CD14-positive monocyte (primary cell): ENCODE measurements at places on chromosomes 12 and 14.

- DNase-seq: no peak
- H3K4me1 ChIP-seq: no peaks in the 10 kb centered on the region
- H3K27ac ChIP-seq: no peak overlapping the region
- H3K36me3 ChIP-seq: no peaks in the 10 kb centered on the region
- H3K27me3 ChIP-seq: no peaks in the 10 kb centered on the region
These were observed 149.4 kb downstream of the METTL25 start for GRCh38 chr12:82507686-82508085.

GRCh38 chr14:105883066-105884005 is 357.0 kb downstream of the TMEM121 start:
- DNase-seq: no peak
- no peak overlapping the region for H3K4me3 ChIP-seq
- no peak overlapping the region for H3K27ac ChIP-seq
- no peaks in the 10 kb centered on the region for H3K36me3 ChIP-seq

DNA sequence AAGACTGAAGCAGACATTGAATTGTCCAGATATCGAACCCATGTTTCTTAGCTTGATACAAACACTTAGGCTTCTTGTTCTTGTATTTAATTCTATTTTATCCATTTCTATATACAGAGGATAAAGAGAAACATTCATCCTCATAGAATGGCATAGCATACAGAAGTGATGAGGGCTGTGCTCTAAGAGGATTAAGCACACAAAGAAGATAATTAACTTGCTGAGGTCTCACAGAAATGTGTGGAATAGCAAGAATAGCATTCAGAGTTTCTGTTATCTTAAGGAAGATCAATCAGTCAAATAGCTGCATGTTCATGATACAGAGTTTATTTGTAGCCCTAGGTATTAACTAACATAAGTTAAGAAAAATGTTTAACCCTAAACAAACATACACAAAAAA is 27.3 kb upstream of the STRAP start:
- H3K4me1 ChIP-seq: no peaks in the 10 kb centered on the region
- DNase-seq: no peak
- no peaks in the 10 kb centered on the region for H3K27me3 ChIP-seq
- H3K36me3 ChIP-seq: no peaks in the 10 kb centered on the region
- no peak overlapping the region for H3K4me3 ChIP-seq

DNA sequence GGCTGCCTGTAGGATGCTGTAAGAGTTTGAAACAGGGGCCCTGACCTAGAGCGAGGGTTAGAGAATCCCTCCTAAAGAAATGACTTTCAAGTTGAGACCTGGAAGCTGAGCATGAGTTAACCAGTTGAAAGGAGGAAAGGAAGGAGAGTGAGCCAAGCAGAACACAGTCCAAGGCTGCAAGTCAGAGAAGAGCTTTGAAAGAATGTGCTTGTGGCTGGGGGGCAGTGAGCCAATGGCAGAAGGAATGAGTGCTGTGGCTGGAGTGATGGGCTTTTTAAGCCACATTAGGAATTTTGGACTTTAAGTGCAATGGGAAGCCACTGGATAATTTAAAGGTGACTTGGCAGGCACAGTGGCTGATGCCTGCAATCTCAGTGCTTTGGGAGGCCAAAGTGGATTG is 18.1 kb downstream of the CDKN1B start:
- no peaks in the 10 kb centered on the region for H3K27me3 ChIP-seq
- H3K36me3 ChIP-seq: no peaks in the 10 kb centered on the region
- H3K27ac ChIP-seq: no peak overlapping the region
- H3K4me3 ChIP-seq: no peak overlapping the region

DNA sequence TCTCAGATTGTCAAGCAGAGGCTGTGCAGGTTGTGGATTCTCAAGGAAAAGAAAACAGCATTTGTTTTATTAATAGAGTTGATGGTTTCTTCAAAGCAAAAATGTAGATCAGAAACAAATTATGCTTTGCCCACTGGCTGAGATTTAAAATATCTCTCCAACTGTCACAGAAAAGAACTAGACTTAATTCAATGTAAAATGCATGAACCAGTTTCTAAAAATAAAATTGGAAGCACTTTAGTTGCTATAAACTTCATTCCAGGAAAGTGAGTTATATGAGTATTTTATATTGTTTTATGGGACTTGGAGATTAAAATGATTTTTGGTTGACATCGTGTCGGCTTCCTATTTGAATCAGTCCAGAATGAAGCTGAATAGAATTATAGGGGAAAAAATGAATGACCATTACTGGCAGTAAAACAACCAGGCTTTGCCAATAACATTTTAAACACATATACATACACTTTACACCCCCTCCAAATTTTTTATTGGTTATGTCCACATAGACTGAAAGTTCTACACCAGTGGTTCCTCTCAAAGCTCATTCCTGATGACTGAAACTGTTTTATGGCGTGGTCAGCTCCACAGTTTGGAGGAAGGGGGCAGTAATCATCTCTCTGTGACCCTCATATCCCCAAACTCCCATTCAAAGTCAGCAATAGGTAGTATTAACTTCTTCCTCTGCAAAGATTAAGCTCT is 55.5 kb upstream of the DAAM1 start:
- H3K36me3 ChIP-seq: no peaks in the 10 kb centered on the region
- H3K27ac ChIP-seq: no peak overlapping the region
- DNase-seq: no peak
- no peaks in the 10 kb centered on the region for H3K27me3 ChIP-seq

DNA sequence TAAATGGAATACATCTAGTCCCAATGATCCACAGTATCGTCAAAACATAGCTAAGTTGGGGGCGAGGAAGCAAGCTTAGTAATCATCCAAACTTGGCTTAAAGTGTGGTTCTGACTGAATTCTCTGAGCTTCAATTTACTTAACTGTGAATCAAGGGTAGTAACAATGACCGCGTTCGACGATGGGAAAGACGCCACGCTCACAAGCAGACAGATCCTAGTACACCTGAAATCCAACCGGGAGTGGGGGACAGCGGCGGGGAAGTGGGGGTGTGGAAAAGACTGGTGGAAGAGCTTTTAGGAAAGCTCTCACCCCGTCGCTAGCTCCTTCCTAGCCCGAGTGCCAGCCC is 433 bp downstream of the COX16 start:
- peak overlapping the region; percentile 88 for H3K27ac ChIP-seq
- peaks cover 18% of the 10 kb centered on the region for H3K4me1 ChIP-seq
- DNase-seq: no peak
- peaks cover 13% of the 10 kb centered on the region for H3K27me3 ChIP-seq

- H3K27me3 ChIP-seq: no peaks in the 10 kb centered on the region
- no peaks in the 10 kb centered on the region for H3K4me1 ChIP-seq
- no peak overlapping the region for H3K4me3 ChIP-seq
- H3K27ac ChIP-seq: no peak overlapping the region
- H3K36me3 ChIP-seq: no peaks in the 10 kb centered on the region
These were observed 44.2 kb upstream of the DDX11 start for GRCh38 chr12:31029468-31029867.

DNA sequence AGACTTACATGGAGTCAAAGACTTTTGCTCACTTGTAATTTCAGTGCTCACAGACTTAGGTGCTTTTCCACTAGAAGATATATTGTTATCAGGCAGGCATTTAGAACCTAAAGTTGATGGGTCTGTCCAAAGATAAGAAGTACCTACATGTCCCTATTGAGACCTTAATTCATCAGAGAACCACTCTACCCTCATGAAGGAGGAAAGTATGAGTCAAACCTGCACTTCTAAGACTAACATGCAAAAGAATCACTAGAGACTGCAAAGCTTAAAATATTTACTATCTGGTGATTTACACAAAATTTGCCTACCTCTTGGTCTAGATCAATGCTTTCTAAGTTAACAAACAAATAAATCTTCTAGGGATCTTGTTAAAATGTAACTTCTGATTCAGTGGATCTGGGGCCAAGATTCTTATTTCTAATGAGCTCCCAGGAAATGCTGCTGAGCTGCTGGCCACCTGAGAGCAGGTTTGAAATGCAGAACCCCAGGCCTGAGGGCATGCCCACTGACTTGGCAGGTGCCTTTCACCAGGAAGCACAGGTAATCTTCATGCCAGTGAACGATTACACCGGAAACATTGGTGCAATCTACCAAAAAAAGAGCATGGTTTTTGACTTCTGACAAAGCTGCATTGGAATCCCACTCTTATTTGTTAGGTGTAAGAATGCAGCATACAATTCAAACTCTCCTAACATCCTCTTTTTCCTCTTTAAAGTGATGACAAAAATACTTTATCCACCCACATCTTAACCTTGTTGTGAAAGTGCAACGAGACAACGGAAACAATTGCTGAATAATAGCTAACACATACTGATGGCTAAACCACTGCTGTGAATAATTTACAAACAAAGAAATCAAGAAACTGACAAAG is 214.2 kb downstream of the ADAMTS20 start:
- no peak overlapping the region for H3K4me3 ChIP-seq
- H3K27ac ChIP-seq: no peak overlapping the region
- no peaks in the 10 kb centered on the region for H3K27me3 ChIP-seq
- H3K36me3 ChIP-seq: no peaks in the 10 kb centered on the region

- peaks cover 12% of the 10 kb centered on the region for H3K4me1 ChIP-seq
- no peaks in the 10 kb centered on the region for H3K27me3 ChIP-seq
- H3K4me3 ChIP-seq: no peak overlapping the region
These were observed 131.7 kb upstream of the ATP2B1 start for GRCh38 chr12:89840162-89840922.

GRCh38 chr12:62032870-62033269 is 227.3 kb upstream of the USP15 start:
- no peaks in the 10 kb centered on the region for H3K27me3 ChIP-seq
- H3K4me3 ChIP-seq: no peak overlapping the region
- H3K27ac ChIP-seq: no peak overlapping the region
- no peak for DNase-seq

GRCh38 chr12:32005496-32006125 is 46.4 kb downstream of the RESF1 start:
- no peak overlapping the region for H3K4me3 ChIP-seq
- H3K36me3 ChIP-seq: peaks cover 12% of the 10 kb centered on the region
- no peaks in the 10 kb centered on the region for H3K4me1 ChIP-seq
- no peak for DNase-seq
- H3K27ac ChIP-seq: no peak overlapping the region
- no peaks in the 10 kb centered on the region for H3K27me3 ChIP-seq

DNA sequence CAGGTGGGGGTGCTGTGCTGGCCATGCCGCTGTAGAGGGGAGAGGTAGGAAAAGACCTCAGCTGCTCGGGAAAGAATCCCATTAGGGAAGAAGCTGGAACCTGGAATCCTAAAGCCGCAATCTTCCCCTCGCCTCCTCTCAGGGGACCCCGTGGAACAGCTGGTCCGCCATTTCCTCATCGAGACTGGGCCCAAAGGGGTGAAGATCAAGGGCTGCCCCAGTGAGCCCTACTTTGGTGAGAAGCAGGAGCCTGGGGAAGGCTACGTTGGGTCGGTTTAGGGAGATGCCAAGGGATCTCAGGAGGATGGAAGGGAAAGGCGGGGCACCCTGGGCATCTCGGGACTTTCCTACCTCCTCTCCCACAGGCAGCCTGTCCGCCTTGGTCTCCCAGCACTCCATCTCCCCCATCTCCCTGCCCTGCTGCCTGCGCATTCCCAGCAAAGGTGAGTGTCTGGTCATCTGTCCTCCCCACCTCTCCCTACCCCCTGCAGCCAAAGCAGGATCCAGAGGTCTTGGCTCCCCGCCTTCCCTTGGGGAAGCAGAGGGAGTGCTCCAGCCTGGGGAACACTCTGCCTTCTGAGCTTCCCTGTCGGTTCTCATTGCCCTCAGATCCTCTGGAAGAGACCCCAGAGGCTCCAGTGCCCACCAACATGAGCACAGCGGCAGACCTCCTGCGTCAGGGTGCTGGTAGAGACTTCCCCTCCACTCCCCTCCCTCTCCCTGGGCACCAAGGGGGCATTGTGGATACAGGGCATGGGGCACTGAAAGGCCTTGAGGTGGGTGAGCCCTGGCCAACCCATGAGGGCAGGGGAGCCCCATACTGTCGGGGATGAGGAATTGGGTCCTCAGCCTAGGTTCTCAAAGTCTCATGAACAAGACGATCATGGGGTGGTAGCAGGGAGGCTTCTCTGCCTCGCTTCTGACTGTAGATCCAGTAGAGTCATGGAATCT is 12.4 kb downstream of the TNS2 start:
- peaks cover 35% of the 10 kb centered on the region for H3K36me3 ChIP-seq
- H3K27ac ChIP-seq: no peak overlapping the region
- DNase-seq: no peak
- peaks cover 4% of the 10 kb centered on the region for H3K4me1 ChIP-seq

DNA sequence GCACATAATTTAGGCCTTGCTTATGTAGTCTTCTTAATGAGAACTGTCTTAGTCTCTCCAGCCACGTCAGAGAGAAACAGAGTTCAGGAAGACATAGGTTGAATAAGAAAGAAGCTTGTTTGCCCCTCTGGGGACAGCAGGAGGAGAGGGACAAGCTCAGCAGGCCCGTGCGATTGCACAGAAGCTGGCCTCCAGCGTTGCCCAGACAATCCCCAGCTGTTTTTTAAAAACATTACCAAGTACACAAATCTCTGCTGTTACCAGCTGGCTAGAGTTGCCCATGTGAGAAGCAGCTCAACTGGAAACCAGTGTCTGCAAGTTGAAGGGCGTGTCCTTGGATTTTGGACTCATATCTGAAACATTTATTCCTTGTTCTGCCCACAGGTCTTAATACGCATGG is 232.6 kb downstream of the EFCAB11 start:
- H3K36me3 ChIP-seq: no peaks in the 10 kb centered on the region
- DNase-seq: no peak
- H3K4me1 ChIP-seq: peaks cover 74% of the 10 kb centered on the region
- H3K27ac ChIP-seq: peak overlapping the region; percentile 85

DNA sequence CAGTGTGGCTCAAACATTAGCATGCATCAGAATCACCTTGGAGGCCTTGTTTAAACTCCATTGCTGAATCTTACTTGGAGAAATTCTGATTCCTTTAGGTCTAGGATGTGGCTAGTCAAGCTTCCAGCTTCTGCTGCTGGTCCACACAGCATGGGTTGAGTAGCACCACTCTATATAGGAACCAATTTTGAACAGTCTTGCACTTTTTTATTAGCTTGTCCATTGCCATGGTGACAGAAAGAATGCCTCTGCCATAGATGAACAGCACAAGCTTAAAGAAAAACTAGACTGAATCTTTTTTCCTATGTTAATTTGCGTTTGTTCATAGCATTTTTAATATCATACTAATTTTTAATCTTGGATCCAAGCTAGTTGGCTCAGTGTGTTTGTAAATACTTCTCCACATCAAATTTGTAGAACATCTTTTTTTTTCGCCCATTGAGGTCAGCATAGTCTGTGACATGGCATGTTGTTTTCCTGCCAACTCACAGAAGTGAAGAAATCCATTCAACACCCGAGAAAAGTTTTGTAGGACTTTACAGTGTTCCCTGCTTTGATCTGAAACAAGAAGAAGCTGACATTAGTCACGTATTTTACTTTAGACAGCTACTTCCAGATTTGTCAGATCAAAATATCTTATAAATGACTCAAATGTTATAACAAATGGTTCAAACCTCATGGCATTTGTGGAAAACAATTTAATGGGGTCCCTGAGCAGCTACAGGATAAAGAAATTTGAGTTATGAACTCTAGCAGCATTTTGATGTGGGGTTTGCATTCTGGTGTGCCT is 438.8 kb downstream of the EGLN3 start:
- no peaks in the 10 kb centered on the region for H3K4me1 ChIP-seq
- H3K27ac ChIP-seq: no peak overlapping the region
- no peak overlapping the region for H3K4me3 ChIP-seq
- H3K27me3 ChIP-seq: no peaks in the 10 kb centered on the region

GRCh38 chr12:117790198-117790597 is 178.6 kb downstream of the KSR2 start:
- H3K27ac ChIP-seq: no peak overlapping the region
- DNase-seq: no peak
- no peaks in the 10 kb centered on the region for H3K36me3 ChIP-seq
- no peak overlapping the region for H3K4me3 ChIP-seq

- no peak for DNase-seq
- no peaks in the 10 kb centered on the region for H3K36me3 ChIP-seq
- H3K4me3 ChIP-seq: no peak overlapping the region
- no peaks in the 10 kb centered on the region for H3K27me3 ChIP-seq
- H3K4me1 ChIP-seq: peaks cover 40% of the 10 kb centered on the region
These were observed 24.7 kb upstream of the ADIPOR2 start for GRCh38 chr12:1666215-1666614.
